Peyer's patch (tissue), 4 donors: ENCODE measurements at places on chromosomes 11 and 22. TPM values are rescaled to one million over a fixed set of nuclear protein-coding genes. Genes with fewer than 3 reads are reported as not detected.

MMP12 gene
- total RNA-seq = not detected

PRR33 gene
- not detected for total RNA-seq

GNAZ gene
- 0.35 TPM for total RNA-seq

OR2D2 gene
- 2.0 TPM for total RNA-seq

GRCh38 chr11:43582863-43583462, 97.6 kb upstream of the HSD17B12 start:
- H3K36me3 ChIP-seq = no peaks in the 10 kb centered on the region
- H3K27ac ChIP-seq = no peak overlapping the region
- H3K4me1 ChIP-seq = peaks cover 10% of the 10 kb centered on the region
- no peaks in the 10 kb centered on the region for H3K27me3 ChIP-seq
- DNase-seq = no peak
- H3K4me3 ChIP-seq = no peak overlapping the region

- H3K36me3 ChIP-seq = no peaks in the 10 kb centered on the region
- no peaks in the 10 kb centered on the region for H3K4me1 ChIP-seq
- no peak overlapping the region for H3K27ac ChIP-seq
- no peak for DNase-seq
- no peaks in the 10 kb centered on the region for H3K27me3 ChIP-seq
Observed at GRCh38 chr11:36041988-36042611, 98.2 kb downstream of the LDLRAD3 start.

DNA sequence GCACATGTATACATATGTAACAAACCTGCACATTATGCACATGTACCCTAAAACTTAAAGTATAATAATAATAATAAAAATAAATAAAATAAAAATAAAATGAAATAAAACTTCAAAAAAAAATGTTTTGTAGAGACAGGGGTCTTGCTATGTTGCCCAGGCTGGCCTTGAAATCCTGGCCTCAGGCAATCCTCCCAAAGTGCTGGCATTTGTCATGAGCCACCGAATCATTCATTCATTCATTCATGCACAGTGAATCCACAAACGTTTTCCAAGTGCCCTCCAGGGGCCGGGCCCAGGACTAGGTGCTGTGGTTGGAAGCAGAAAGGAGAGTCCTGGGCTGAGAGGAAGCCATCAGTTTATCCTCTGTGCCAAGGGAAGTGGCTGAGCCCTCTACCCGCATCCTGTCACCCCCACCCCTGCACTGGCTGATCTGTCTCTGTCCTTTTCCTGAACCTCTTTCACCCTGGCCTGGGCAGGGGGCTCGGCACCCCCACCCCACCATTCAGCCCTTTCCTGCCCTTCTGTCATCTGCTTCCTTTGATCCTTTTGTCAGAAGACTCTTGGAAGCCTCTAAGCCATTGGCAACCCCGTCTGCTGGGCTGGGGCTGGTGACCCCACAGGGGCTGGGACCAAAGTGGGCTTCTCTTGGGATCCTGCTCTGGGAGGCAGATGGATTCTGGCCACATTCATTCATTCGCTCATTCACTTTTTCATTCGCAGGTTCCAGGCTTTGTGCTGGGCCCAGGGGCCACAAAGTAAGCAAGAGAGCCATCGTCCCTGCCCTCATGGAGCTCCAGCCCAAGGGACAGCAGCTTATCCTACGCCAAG, 84.3 kb downstream of the IGLL1 start:
- no peak overlapping the region for H3K27ac ChIP-seq
- no peak for DNase-seq
- H3K27me3 ChIP-seq = no peaks in the 10 kb centered on the region
- no peaks in the 10 kb centered on the region for H3K4me1 ChIP-seq

DNA sequence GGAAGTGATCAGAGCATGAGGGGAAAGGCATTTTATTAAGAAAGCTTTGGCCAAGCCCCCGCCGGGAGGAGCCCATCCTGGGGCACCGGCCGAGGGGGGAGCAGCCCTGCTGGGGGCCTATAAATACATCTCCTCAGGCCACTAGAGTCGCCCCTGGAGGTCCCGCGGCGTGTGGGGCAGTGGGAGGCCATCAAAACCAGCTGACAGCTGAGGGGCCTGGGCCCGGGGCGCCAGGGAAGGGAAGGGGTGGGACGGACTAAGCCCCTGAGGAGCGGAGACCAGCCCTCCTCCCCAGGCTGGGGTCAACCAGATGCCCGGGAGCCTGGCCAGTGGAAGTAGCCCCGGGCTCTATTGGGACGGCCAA, 13.1 kb downstream of the SCARF2 start:
- H3K4me1 ChIP-seq = peaks cover 12% of the 10 kb centered on the region
- DNase-seq = no peak
- H3K4me3 ChIP-seq = no peak overlapping the region
- H3K27me3 ChIP-seq = no peaks in the 10 kb centered on the region
- no peaks in the 10 kb centered on the region for H3K36me3 ChIP-seq

- no peak overlapping the region for H3K27ac ChIP-seq
- H3K4me1 ChIP-seq = no peaks in the 10 kb centered on the region
- no peak for DNase-seq
- no peak overlapping the region for H3K4me3 ChIP-seq
- no peaks in the 10 kb centered on the region for H3K36me3 ChIP-seq
- H3K27me3 ChIP-seq = no peaks in the 10 kb centered on the region
Observed at GRCh38 chr11:47451436-47451835, 2.5 kb upstream of the RAPSN start.

DNA sequence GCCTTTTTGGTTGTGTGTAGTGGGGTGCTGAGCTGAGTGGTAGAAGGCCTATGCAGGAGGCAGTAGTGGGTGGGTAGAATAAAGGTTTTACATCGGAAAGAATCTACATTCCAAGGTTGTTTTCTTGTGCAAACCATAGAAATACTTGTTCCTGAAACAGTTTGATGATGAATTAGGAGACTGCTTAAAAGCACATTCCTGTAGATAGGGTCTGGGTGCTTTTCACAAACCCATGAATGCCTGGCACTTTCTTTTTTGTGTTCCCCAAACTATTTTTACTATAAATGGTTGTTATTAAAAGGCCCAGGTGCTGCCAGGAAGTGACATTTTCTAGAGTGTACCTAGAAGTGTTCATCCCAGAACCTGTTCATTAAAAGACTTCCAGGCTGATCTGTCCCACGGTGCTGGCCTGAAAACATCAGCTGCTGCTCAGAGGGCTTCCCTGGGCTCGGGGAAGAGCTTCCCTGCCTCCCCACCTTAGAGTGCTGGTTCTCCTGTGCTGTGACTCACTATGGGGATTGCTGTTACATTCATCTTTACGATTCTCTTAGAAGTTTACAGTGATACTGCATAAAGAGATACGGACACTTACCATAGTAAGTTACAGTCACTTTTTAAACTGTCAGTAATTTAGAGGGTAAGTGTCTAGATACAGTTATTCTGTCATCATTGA, 27.9 kb downstream of the PPFIA1 start:
- H3K4me1 ChIP-seq = no peaks in the 10 kb centered on the region
- no peak for DNase-seq
- H3K36me3 ChIP-seq = no peaks in the 10 kb centered on the region
- H3K27me3 ChIP-seq = no peaks in the 10 kb centered on the region

- H3K4me1 ChIP-seq = no peaks in the 10 kb centered on the region
- H3K36me3 ChIP-seq = no peaks in the 10 kb centered on the region
- no peak overlapping the region for H3K27ac ChIP-seq
- no peaks in the 10 kb centered on the region for H3K27me3 ChIP-seq
Observed at GRCh38 chr11:113951537-113951936, 23.4 kb upstream of the HTR3A start.

GRCh38 chr11:77131560-77131959, 3.5 kb downstream of the MYO7A start:
- DNase-seq = no peak
- H3K27ac ChIP-seq = no peak overlapping the region

DNA sequence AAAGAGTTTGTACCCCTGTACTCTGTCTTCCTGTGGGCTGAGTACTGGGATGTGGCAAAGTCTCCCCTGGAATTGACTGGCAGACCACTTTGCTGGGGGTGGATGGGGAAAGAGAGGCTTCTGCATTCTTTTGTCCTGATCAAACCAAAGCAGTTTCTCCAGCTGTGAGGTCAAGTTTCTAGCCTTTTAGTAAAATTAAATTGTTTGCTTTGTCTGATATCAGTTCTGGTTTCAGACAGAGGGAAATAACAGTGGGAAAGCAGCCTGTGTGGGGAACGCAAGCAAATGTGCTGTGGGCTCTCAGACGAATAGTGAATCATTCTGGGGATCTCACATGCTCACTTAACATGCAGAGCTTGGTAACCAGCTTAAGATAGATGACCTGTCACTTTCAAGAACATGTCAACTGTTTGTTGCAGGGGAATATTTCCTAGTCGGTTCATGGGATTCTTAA, 151.6 kb downstream of the FAT3 start:
- no peak for DNase-seq
- H3K4me3 ChIP-seq = no peak overlapping the region
- H3K27me3 ChIP-seq = no peaks in the 10 kb centered on the region
- H3K36me3 ChIP-seq = no peaks in the 10 kb centered on the region
- no peaks in the 10 kb centered on the region for H3K4me1 ChIP-seq
- no peak overlapping the region for H3K27ac ChIP-seq

DNA sequence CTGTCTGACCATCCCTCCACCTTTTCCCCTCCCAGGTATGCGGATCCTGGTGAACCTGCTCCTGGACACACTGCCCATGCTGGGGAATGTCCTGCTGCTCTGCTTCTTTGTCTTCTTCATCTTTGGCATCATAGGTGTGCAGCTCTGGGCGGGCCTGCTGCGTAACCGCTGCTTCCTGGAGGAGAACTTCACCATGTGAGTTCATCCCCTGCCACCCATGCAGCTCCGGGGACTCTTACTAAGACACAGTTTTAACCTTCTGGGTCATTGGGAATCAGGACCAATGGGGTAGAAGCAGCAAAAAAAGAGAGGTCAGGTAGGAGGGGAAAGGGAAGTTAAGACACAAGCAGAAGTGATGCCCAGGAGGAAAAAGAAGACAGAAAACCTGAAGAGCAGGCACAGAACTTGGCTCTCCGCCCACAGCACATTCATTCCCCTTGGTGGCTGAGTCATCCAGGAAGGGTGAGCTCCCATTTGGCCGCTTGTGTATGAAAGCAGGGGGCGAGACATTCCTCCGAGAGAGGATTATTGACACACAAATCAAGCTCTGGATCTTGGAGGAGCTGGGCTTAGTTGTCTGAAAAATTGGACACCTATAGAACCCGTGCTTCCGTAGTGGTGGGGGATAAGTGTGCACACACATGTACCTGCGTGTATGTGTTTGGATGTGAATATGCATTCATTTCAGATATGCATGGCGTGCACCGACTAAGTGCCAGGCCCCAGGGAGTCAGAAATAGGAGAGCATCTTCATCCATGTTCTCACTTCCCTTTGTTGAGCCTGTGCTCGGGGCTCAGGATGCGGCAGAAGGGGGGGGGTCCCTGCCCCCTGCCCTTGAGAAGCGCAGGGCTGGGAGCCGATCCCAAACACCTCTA, 64.2 kb downstream of the CACNA1I start:
- no peak overlapping the region for H3K4me3 ChIP-seq
- H3K4me1 ChIP-seq = no peaks in the 10 kb centered on the region
- no peaks in the 10 kb centered on the region for H3K27me3 ChIP-seq
